ENCODE measurements at places on chromosomes 1 and 21. TPM values are rescaled to one million over a fixed set of nuclear protein-coding genes. Genes with fewer than 3 reads are reported as not detected.

Gene DNALI1
- total RNA-seq = 0.32 TPM

Gene LRRC39
- total RNA-seq = 0.54 TPM

Gene TBCE
- total RNA-seq = 28.3 TPM

Gene BRINP3
- not detected for total RNA-seq

Gene CR1L
- not detected for total RNA-seq
